Gastrocnemius medialis (tissue), 4 donors: ENCODE measurements at places on chromosomes 7 and 10.

DNA sequence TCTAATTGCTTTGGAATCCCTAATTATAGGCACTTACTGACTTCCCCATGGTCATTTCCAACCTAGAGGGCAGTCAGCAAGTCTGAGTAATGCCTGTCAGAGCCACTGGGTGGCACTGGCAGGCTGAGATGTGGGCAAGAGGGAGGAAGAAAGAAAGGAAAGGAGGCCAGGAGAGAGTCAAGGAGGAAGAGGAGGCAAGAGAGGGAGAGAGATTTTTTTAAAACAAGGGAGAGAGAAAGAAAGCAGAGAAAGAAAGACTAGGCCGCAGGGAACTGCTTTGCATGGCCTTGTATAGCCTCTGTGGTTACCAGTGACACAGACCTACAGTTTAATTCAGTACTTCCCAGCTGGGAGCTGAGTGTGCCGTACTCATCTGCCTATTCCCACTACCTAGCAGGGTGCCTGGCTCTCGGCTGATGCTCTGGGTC lies 210.4 kb upstream of the ADO start:
- peak; percentile 12 for DNase-seq

- DNase-seq = no peak
Measured at GRCh38 chr10:35614312-35614711, 9.2 kb downstream of the GJD4 start.

DNA sequence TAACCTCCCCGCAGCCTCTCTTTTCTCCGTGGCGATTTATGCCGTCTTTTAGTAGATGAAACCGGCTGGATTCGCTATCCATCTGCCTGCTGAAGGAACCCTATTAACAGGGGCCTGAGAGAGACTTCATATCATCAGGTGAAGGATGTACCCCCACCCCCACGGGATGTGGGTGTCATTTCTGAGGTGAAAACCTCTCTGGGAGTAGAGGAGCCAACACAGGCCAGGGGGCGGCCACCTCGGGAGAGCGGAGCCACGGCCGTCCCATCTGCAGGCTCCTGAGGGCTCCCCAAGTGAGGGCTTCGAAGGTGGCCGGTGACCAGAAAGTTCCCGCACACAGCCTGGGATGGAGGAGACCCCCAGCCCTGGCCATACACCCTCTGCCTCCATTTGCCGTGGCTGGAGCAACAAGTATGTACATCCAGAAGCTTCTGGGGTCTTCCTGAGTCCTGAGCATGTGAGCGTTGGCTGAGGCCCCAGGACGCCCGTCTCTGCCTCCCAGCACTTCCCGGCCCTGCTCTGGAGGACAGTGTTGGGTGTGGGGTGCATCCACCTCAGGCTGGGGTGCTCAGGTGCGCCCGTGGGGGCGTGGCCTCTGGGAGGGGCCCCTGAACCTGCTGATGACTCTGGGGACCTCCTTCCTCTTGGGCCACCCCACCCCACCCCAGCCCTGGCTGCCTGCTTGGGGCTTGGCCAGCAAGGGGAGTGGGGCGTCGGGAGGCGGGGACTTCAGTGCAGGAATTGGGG lies 84.7 kb downstream of the NKX6-2 start:
- DNase-seq = no peak

DNA sequence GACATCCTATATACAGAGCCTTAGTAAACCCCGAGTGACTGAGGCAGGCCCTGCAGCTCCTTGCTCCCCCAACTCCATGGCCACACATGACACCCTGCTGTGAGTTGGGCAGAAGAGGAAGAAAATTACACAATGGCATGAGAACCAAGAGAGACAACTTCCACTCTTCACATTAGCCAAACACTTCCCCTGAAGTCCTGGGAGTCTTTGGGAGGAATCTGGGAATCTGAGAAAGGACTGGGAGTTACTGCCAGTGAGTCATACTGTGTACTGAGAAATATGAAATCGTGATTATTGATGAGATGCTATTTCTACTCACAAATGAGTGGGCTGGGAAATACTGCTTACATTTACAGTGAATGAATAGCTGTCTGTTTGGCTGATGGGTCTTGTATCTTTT lies 116.6 kb downstream of the SPAG6 start:
- DNase-seq = no peak

- no peak for DNase-seq
Measured at GRCh38 chr10:48983648-48984351, 44.2 kb upstream of the LRRC18 start.

- DNase-seq = no peak
Measured at GRCh38 chr10:103622286-103622685, 128.8 kb downstream of the NEURL1 start.

DNA sequence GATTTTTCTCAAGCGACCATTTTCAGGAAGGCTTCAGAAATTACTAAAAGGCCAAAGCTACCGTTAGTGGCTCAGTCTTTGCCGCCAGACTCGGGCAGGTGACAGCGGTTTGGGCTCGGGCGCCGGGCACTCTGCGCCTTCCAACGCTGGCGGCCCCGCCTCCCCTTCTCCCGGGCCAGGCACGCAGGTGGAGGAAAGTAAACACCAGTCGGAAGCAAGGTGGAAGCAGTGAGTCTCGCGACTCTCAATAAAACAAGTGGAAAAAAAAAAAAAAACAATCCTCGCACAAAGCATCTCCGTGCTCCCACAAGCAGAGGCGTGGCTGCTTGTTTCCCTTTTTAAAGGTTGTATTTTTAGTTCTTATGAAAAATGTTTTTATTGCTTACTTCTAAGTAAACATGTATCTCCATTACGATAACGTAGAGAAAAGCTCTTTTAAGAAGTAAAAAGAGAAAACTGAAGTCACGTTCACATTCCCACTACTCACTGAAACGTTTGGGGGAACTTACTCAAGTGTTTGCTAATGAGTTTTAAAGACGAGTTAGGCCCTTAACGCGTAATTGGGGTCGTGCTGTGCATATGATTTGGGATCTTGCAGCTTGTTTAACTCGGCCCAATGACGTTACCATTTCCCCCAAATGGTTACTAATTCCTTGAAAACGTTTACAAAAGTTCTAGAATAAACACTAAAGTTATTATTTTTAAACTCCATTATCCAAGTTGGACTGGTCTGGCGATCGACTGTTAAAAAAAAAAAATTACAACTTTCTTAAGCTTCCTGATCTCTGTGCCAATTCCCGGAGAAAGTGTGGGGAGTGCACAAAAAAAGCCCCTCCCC lies 864 bp downstream of the CDCA7L start:
- no peak for DNase-seq

GRCh38 chr10:74333174-74333573 lies 182.2 kb downstream of the ADK start:
- DNase-seq = no peak

DNA sequence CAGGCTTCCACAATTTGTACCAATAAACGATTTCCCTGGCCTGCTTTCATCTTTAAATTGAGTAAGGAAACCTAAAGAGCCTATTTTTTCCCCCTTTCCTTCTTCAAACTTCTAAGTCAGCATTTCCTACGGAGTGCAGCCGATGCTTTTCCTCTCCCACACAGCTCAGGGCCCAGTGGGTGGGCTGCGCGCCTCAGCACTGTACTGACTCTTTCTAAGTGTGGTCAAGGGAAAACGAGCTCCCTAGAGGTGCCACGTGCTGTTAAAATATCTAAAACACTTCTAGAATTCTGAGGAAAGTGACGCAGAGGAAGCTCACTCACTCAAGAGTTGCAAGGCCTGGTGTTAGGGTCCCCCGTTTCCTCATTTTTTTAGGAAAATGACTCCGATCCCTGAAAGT lies 29.0 kb downstream of the STEAP1B start:
- DNase-seq = no peak

GRCh38 chr10:85902051-85902450 lies 464.5 kb downstream of the GRID1 start:
- no peak for DNase-seq

- no peak for DNase-seq
Measured at GRCh38 chr7:41385996-41386395, 316.9 kb downstream of the INHBA start.
